Thoracic aorta (tissue), 2 donors: ENCODE measurements at places on chromosomes 7 and 10. TPM values are rescaled to one million over a fixed set of nuclear protein-coding genes. Genes with fewer than 3 reads are reported as not detected.

Gene FGFR2
- 16.2 TPM for total RNA-seq

Gene TMEM140
- total RNA-seq, result 27.6 TPM

Gene SUN3
- not detected for total RNA-seq

Gene TSPAN12
- 12.6 TPM for total RNA-seq

Gene ATOH7
- total RNA-seq, result not detected

Gene GNG11
- 12.2 TPM for total RNA-seq

DNA sequence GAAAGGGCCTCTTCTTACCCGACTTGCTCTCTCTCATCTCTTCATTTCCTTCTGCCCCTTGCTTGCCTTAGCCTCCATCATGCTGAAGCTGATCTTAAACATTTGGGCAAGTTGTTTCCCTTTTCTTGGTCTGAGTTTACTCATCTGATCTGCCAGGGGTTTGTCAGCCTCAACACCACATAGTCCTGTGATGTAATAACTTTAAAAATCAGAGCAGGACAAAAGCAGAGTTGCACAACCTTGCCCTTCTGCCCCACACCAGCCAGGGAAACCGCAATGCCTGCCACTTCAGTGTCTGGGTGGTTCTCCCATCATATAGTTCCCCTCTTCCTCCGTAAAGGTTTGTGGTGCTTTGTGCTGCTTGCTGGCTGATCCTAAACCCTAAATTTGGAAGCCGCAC is 9.9 kb upstream of the LIPM start:
- H3K4me3 ChIP-seq, result no peak overlapping the region
- H3K36me3 ChIP-seq, result no peaks in the 10 kb centered on the region
- H3K27me3 ChIP-seq, result no peaks in the 10 kb centered on the region
- no peak for DNase-seq
- no peak overlapping the region for H3K27ac ChIP-seq

GRCh38 chr7:130672146-130672545 is 3.6 kb upstream of the COPG2 start:
- H3K36me3 ChIP-seq, result no peaks in the 10 kb centered on the region
- H3K27ac ChIP-seq, result no peak overlapping the region
- H3K4me3 ChIP-seq, result no peak overlapping the region
- DNase-seq, result no peak
- no peaks in the 10 kb centered on the region for H3K27me3 ChIP-seq

DNA sequence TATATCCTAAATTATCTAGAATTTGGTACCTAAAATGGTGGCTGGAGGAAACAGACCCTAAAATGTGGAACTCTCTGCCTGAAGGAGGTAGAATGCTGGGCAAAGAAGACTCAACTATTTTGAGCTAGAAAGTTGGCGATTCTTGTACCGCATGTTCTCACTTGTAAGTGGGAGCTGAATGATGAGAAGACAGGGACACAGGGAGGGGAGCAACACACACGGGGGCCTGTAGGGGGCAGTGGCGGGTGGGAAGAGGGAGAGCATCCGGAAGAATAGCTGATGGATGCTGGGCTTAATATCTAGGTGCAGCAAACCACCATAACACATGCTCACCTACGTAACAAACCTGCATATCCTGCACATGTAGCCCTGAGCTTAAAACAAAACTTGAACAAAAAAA is 250.6 kb downstream of the CALN1 start:
- H3K36me3 ChIP-seq, result no peaks in the 10 kb centered on the region
- no peak overlapping the region for H3K4me3 ChIP-seq
- no peaks in the 10 kb centered on the region for H3K27me3 ChIP-seq
- no peak overlapping the region for H3K27ac ChIP-seq
- no peaks in the 10 kb centered on the region for H3K4me1 ChIP-seq
- no peak for DNase-seq

GRCh38 chr7:55018361-55019190 is at the start of gene EGFR:
EGFR (plus strand) TSS chr7:55019017; CDS start chr7:55019278, 261 bp downstream.
- DNase-seq, result peak; percentile 33
- peak within 1 kb of the TSS; percentile 86 for H3K4me3 ChIP-seq
- H3K27me3 ChIP-seq, result no peaks in the 10 kb centered on the region
- H3K4me1 ChIP-seq, result peaks cover 57% of the 10 kb centered on the region
- peak within 1 kb of the TSS; percentile 95 for H3K27ac ChIP-seq

DNA sequence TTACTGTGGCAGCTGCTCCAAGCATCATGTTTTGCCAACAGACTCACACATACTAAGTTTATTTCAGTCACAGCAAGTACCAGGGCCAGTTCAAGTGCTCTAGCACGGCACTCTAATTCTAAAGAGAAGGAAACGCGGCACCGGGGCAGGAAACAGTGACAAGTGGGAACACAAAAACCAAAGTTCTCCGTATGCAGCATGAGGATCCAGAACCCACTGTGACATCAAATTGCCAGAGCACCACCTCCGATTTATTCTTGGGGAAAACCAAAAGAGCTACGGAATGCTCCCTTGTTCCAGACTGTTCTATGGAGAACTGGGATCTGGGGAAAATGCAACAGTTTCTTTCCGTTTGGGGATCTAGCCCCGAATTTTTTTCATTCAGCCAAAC is 448 bp upstream of the PTER start:
- H3K4me1 ChIP-seq, result peaks cover 21% of the 10 kb centered on the region
- H3K36me3 ChIP-seq, result no peaks in the 10 kb centered on the region
- H3K27ac ChIP-seq, result peak overlapping the region; percentile 80
- peak overlapping the region; percentile 84 for H3K4me3 ChIP-seq
- no peaks in the 10 kb centered on the region for H3K27me3 ChIP-seq

- no peak for DNase-seq
- H3K4me3 ChIP-seq, result no peak overlapping the region
- H3K4me1 ChIP-seq, result no peaks in the 10 kb centered on the region
- no peaks in the 10 kb centered on the region for H3K27me3 ChIP-seq
- peaks cover 3% of the 10 kb centered on the region for H3K36me3 ChIP-seq
These were observed 157.2 kb upstream of the INSYN2A start for GRCh38 chr10:127353544-127353943.

- H3K27ac ChIP-seq, result no peak overlapping the region
- peak overlapping the region; percentile 43 for H3K4me3 ChIP-seq
- H3K36me3 ChIP-seq, result no peaks in the 10 kb centered on the region
These were observed 1.2 kb downstream of the SLC18A3 start for GRCh38 chr10:49611166-49611815.

GRCh38 chr7:41745451-41745850 is 42.6 kb upstream of the INHBA start:
- H3K36me3 ChIP-seq, result no peaks in the 10 kb centered on the region
- H3K4me1 ChIP-seq, result no peaks in the 10 kb centered on the region
- H3K27me3 ChIP-seq, result no peaks in the 10 kb centered on the region
- no peak overlapping the region for H3K4me3 ChIP-seq
- no peak for DNase-seq

- no peak for DNase-seq
- no peak overlapping the region for H3K27ac ChIP-seq
- no peaks in the 10 kb centered on the region for H3K27me3 ChIP-seq
- H3K4me1 ChIP-seq, result no peaks in the 10 kb centered on the region
These were observed 10.8 kb downstream of the GIMAP6 start for GRCh38 chr7:150621376-150621775.

DNA sequence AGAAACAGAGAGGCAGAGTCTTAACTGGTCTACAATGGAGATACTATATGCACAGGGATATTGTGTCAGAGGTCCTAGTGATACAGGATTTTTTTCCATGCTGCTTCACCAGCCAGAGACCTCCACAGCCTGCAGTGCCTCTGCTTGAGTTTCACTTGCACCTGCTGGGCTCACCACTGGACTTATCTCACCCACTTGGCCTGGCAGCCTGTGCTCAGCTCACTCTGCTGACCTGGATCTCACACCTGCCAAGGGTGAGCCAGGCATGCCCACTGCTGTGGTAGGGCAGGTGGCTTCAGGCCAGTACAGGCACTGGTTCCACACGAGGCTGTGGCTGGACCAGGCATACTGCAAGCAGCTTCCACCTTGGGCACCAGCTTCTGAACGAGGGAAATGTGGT is 36.6 kb downstream of the PNLIPRP3 start:
- no peaks in the 10 kb centered on the region for H3K4me1 ChIP-seq
- no peaks in the 10 kb centered on the region for H3K36me3 ChIP-seq
- DNase-seq, result no peak

- H3K36me3 ChIP-seq, result no peaks in the 10 kb centered on the region
- no peaks in the 10 kb centered on the region for H3K27me3 ChIP-seq
- H3K4me3 ChIP-seq, result no peak overlapping the region
- H3K4me1 ChIP-seq, result no peaks in the 10 kb centered on the region
- DNase-seq, result no peak
These were observed 529.8 kb downstream of the GALNT17 start for GRCh38 chr7:71661671-71662224.

GRCh38 chr10:9035355-9035754 is 980.9 kb downstream of the GATA3 start:
- H3K27me3 ChIP-seq, result no peaks in the 10 kb centered on the region
- no peaks in the 10 kb centered on the region for H3K36me3 ChIP-seq
- H3K4me3 ChIP-seq, result no peak overlapping the region
- no peak overlapping the region for H3K27ac ChIP-seq
- H3K4me1 ChIP-seq, result no peaks in the 10 kb centered on the region

- H3K4me1 ChIP-seq, result no peaks in the 10 kb centered on the region
- no peak for DNase-seq
- no peak overlapping the region for H3K27ac ChIP-seq
- H3K4me3 ChIP-seq, result no peak overlapping the region
- no peaks in the 10 kb centered on the region for H3K36me3 ChIP-seq
- no peaks in the 10 kb centered on the region for H3K27me3 ChIP-seq
These were observed 394.4 kb upstream of the SEMA3A start for GRCh38 chr7:84589012-84589411.

GRCh38 chr10:10235003-10235402 is 782.7 kb upstream of the CELF2 start:
- H3K36me3 ChIP-seq, result no peaks in the 10 kb centered on the region
- H3K27me3 ChIP-seq, result no peaks in the 10 kb centered on the region
- no peaks in the 10 kb centered on the region for H3K4me1 ChIP-seq
- no peak overlapping the region for H3K4me3 ChIP-seq
- no peak overlapping the region for H3K27ac ChIP-seq

GRCh38 chr10:131004276-131004675 is 307.2 kb downstream of the TCERG1L start:
- no peaks in the 10 kb centered on the region for H3K36me3 ChIP-seq
- no peaks in the 10 kb centered on the region for H3K27me3 ChIP-seq
- no peak overlapping the region for H3K27ac ChIP-seq
- H3K4me3 ChIP-seq, result no peak overlapping the region
- no peak for DNase-seq
- H3K4me1 ChIP-seq, result no peaks in the 10 kb centered on the region

GRCh38 chr10:86795353-86795752 is 38.9 kb downstream of the BMPR1A start:
- H3K4me1 ChIP-seq, result peaks cover 73% of the 10 kb centered on the region
- no peaks in the 10 kb centered on the region for H3K36me3 ChIP-seq
- no peak for DNase-seq
- H3K4me3 ChIP-seq, result peak overlapping the region; percentile 1

DNA sequence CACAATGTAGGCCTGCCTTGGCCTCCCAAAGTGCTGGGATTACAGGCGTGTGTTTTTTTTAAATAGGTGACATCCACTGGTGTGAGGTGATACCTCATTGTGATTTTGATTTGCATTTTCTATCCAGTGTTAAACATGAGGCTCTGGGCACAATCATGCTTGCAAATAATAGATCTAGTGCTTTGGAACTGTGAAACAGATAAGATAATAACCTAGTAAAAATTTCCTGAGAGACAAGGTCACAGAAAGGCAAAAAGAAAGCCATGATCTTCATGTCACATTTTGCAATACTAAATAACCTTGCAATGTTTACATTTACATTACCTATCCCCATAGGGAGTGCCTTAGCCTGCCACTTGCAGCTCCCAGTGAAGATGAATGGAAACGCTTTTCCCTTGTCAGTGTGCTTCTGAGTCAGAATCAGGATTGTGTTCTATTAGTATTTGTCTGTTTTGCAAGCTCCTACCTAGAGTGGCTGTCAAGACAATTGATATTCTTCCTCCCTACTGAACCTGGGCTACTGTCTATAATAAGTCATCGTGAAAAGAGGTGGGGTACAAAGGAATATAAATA is 256.5 kb downstream of the PHTF2 start:
- no peaks in the 10 kb centered on the region for H3K36me3 ChIP-seq
- H3K27me3 ChIP-seq, result no peaks in the 10 kb centered on the region
- no peak overlapping the region for H3K27ac ChIP-seq
- H3K4me3 ChIP-seq, result no peak overlapping the region
